Stimulated activated CD8-positive, alpha-beta memory T cell treated with anti-CD3 and anti-CD28 coated beads, Interleukin-4, amount 100 ng/mL, for 1 hour (primary cell): ENCODE measurements at places on chromosomes 5 and 9.

DNA sequence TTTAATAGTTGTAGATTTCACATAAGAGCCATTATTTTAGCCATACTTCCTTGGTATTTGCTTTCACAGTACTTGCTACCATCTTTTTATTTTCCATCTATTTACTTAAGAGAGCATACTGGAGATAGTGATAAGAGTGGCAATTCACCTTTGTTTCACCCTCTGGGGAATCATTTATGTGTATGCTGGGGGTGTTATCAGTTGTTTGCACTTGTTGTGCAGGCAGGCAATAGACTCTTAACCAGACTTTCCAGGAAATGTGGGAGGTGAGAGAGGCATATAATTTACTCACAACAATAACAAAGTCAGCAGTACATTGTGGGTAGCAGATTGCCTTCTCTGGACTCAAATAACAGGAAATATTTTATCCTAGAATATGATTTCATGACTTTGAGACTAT lies 1018.3 kb downstream of the CDH12 start:
- no peak for DNase-seq

- no peak for DNase-seq
Observed at GRCh38 chr9:76651119-76651705, 113.0 kb upstream of the PCA3 start.

DNA sequence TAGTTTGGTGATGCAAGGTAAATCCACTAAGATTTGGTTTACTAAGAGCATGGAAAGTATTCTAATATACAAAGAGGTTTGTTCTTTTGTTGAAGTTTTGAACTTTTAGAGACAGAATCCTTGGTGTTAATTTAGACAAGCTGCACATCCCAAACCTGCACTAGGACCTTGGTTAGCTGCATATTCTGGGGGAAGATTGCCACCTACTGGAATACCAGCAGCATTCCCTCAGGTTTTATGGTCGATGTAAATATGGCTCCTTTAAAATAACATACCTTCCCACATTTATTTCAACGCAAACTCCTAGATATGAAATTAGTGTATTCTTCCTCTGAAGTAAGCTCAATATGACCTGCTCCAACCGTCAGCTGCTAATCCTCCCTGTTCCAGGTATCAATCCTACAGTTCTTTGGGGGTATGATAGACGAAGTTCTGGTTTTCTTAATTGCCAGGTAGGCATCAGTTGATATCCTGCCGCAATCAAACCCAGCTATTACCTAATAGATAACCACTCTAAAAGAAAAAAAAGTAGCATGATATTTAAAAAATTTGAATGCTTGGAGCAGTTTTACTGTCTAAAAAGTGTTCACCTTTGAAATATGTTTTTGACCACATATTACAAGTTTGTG lies 624.1 kb downstream of the ISL1 start:
- no peak for DNase-seq

GRCh38 chr9:76086539-76086938 lies 196.1 kb downstream of the PCSK5 start:
- no peak for DNase-seq

GRCh38 chr9:91116211-91116610 lies 245.5 kb downstream of the AUH start:
- DNase-seq = no peak
